Stimulated activated CD8-positive, alpha-beta memory T cell treated with anti-CD3 and anti-CD28 coated beads, Interleukin-7, amount 100 ng/mL, for 48 hours (primary cell): ENCODE measurements at places on chromosomes 4 and X.

DNA sequence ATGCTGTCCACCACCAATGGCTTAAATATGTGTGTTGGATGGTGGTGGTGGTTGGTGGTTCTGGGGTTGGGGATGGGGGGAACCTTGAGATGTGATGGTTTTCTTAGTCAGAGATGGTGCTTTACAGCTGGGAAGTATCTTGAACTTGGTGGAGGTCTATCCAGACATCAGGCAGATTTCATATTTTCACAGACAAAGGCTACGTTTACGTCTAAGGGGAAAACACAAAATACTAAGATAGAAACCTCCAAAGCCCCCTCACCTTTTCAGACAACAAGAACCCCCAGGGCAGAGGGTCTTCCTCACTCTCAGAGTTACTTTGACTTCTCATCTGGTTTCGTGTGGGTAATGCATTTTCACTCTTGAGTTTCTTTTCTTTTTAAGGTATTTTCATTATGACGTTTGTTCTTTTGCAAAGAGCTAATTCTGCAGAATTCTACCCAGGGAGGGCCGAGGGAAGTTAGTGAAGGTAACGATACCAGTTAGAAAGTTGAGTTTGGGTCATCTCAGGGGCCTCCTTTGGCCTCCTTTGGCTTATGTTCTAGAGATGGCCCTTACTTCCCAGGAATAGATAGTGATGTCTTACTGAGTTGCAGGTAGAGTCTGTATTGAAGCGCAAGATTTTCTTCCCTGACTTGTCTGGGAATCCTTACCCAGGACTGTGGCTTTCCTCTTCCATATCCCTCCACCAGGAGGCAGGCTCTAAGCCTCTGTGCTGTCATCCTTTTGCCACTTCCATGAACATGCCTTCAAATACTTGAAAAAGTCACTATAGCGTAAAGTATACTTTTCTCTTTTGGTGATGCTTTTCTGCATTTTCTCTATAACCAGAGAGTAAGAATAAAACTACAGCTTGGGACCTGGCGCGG is 31.9 kb downstream of the RHOH start:
- no peak for DNase-seq

DNA sequence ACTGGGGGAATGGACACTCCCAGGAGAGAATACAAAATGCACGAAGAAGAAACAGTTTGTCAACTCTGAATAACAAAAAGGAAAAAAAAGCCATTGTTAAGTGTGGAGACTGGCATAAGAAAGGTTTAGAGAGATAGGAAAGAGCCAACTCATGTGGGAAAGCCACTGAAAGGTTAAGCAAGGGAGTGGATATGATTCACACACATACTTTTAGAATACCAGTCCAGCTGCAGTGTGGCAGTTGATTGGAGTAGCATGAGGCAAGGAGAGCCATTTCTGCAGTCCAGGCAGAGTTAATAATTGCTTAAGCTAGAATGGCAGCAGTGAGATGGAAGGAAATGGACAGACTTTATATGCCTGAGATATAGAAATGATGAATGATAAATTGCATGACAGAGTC is 36.9 kb upstream of the ADAD1 start:
- DNase-seq, result no peak

GRCh38 chr4:91485415-91485814 is 818.4 kb upstream of the GRID2 start:
- no peak for DNase-seq

- DNase-seq, result no peak
Observed at GRCh38 chr4:181261279-181261678, 981.9 kb upstream of the TENM3 start.

- DNase-seq, result no peak
Observed at GRCh38 chr4:183118585-183118984, 19.5 kb downstream of the WWC2 start.

- no peak for DNase-seq
Observed at GRCh38 chr4:132540797-132541196, 608.3 kb upstream of the PCDH10 start.

- no peak for DNase-seq
Observed at GRCh38 chr4:183563874-183564273, 59.0 kb downstream of the ING2 start.

DNA sequence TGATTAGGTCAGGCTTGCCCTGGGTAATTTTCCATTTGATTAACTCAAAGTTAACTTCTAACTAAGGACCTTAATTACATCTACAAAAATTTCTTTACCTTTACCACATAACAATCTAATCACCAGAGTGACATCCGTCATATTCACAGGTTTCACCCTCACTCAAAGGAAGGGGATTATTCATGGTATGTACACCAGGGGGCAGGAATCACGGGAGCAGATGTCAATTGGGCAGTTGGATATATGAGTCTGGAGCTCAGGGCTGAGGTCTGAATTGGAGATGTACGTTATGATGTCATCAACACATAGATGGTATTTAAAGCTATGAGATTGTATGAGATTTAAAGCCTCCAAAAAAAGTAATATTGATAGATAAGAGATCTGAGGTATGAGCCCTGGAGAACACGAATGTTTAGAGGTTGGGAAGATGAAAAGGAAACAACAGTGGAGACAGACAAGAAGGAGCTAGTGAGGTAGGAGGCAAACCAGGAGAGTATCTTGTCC is 52.9 kb downstream of the PGRMC1 start:
- DNase-seq, result no peak

- DNase-seq, result no peak
Observed at GRCh38 chr4:27844376-27844775, 983.7 kb downstream of the STIM2 start.

DNA sequence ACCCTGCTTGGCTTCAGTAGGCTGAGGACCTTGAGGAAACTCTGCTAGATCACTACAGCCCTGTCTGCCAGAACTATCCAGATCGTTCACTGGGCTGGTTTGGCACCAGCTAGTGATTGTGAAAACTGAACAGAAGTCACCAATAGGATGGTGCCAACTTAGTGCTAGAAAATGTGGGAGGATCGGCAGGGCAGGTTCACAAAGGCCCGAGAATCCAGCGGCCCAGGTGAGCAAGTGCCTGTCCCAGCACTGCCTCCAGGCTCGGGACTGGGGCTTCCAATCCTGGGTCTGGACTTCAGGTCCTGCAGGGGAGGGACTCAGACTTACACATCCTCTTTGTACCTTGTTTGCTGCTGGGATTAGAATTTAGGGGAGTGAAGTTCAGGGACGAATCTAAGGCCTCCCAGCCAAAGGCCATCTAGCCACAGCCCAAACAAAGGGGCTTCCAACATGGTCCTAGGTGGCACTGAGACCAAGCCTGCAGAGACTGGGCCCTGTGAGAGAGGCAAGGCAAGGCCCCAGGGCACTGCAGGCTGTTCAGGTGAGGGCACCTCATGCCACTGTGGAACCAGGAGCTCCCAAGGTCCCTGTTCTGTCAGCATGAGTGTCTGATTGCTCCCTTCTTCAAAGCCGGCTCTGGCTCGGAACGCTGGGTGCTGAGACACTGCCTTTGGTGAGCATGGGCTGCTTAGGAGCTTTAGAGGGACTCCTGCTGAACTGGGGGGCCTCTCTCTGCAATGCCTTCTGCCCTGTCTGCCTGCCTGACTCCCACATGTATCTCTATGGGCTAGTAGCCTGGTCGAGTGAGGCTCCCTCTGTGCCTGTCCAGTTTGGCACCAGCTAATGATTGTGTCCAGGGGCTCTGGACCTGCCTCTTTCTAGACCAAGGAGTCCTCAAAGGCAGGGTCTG is 20.7 kb upstream of the ZNF185 start:
- no peak for DNase-seq

GRCh38 chr4:115515366-115515765 is 401.9 kb upstream of the NDST4 start:
- DNase-seq, result no peak

DNA sequence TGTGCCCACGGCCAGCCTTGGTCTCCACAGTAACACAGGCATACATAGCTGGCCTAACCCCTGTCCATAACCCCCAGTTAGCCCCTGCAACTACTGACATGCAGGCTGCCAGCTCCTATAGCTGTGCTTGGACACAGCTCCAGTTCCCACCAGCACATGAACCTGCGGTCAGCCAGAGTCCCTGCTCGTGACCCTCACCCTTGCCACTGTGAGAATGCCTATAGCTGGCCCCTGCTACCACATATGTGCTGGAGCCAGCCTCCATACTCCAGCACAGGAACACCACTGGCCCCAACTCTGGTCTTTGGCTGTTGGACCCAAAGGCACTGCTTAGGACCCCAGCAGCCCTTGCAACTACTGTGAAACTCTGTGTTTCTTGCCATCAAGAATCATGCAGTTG is 930.9 kb downstream of the ADGRL3 start:
- DNase-seq, result no peak

DNA sequence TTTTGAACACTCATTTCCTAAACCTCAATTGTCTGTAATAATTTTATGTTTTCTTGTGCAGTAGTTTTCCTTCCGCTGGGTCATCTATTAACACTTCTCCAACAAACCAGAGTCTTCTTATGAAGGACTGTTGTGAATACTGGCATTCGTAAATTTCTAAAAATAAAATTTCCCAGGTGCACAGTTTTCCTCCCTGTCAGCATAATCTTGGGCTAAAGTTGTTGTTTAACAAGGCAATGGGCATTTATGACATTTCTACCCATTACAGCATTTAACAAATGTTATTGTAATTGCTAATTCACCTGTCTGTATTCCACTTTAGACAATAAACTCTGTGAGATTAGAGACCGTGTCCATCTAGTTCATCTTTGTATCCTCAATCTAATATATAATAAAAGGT is 1.2 kb downstream of the SCFD2 start:
- no peak for DNase-seq

- no peak for DNase-seq
Observed at GRCh38 chrX:39194673-39195072, 393.4 kb downstream of the MID1IP1 start.

DNA sequence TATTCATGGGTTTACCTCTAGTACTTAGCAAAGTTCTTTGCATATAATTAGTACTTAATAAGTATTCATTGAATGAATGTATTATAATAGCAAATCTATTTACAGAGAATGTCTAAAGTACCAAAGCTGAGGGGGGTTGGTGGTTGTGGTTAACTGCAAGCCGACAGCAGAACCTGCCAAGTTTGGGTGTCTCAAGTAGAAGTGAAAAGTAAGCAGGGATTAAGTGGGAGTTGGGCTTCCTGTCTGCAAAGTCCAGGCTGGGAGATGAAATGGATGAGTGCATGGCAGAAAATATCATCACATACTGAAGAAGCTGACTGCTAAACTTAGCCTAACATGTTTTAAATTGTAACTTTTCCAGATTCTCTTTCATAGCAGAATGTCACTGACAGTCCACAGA is 169.6 kb downstream of the CAMK2D start:
- DNase-seq, result no peak

- no peak for DNase-seq
Observed at GRCh38 chr4:88063634-88064296, 56.3 kb downstream of the PKD2 start.

- no peak for DNase-seq
Observed at GRCh38 chrX:81195259-81195658, 6.5 kb downstream of the HMGN5 start.

DNA sequence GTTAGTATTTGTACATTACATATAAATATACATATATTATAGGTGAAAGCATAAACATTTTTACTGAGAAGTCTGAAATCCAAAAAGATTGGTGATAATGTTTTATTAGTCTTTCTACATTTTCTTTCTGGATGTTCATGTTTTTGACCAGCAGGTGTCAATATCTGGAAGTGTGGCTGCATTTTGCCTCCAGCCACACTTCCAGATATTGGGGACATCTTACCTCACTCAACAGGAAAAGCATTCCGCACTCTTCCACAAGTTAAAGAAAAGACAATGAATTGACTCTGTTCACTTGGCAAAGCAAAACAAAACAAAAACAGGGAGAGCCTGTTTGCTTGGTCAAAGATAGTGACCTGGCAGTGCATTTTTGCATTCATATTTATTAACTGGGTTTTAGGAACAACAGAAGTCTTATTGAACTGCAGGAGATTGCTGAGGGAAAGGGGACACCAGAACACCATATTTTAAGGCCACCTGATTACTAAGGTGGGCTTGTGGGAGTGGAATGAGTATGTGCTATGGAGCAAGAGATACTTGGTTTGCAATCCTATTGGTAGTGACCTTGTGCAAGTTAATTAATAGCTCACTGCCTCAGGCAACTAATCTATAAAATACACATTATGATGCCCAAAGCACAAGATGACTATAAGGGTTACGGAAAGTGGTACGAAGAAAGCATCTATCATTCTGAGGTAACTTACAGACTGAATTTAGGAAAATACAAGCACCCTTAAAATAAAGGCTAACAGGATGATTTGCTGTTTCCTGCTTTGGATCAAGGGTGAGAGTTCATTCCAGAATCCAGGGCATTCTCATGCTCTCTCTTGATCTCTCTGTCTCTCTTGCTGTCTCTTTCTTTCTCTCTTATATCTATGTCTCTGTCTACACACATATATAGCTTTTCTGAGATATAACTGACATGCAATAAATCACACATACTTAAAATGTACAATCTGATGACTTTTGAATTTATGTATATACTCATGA is 389.9 kb upstream of the EMCN start:
- no peak for DNase-seq

GRCh38 chr4:86653237-86653865 is 59.2 kb downstream of the PTPN13 start:
- no peak for DNase-seq

DNA sequence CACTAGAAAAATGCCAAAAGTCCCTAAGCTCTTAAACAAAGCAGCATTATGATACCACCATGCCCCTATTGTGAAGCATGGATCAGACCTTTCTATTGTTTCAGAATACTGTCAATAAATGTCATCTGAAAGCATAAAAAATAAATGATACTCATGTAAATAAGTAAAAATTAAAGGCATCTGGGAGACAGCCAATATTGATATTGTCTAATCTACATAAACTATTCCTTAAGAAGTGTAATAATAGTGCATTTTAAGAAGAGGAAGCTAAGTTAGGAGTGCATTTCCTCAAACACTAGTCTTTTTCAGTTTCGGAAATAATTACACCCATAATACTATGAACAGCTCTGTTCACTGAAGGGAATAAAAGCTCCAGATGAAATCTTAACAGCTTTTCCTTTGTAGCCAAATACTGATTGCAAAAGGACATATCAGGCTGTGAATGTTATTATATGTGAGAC is 181.6 kb downstream of the SPOCK3 start:
- DNase-seq, result no peak

GRCh38 chrX:116281106-116281505 is 110.6 kb downstream of the AGTR2 start:
- no peak for DNase-seq

GRCh38 chrX:111411983-111412382 is at the start of gene DCX:
TSS of gene DCX (minus strand) at chrX:111412192. CDS start at chrX:111410398, 1,794 bp downstream.
- no peak for DNase-seq

DNA sequence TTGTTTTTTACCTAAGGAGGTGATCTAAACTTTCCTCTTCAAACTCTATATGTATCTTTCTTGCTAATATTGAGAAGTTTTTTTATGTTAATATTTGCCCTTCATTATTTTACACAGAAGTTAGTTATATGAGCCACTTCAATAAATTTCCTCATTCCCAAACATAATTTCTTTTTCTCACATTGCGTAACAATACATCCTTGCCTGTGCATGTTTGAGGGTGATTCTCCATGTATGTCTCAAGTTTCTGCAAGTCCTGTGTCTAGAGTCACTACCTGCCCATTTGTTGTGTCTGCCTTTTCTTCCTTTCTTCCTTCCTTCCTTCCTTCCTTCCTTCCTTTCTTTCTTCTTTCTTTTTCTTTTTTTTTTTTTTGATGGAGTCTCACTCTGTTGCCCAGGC is 2057.9 kb downstream of the PCDH7 start:
- no peak for DNase-seq
